Panc1 (cell line): ENCODE measurements at places on chromosomes 7 and 10.

DNA sequence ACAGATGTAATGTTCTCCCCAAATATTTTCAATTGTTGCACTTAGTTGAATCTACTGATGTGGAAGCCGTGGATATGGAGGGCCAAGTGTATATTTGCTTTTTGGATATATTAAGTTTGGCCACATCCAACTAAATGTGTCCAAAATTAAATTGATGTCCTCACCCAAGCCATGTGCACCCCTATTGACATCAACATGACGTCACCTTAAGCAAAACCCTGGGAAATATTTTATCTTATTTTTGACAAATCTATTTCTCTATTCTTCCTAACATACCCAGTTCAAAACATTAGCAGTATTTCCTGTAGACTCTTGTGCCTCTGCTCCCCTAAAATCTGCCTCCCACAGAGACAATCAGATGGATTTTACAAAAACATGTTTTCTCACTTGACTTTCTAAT is 652.5 kb downstream of the PCDH15 start:
- no peak for DNase-seq

GRCh38 chr7:82375713-82376112 is 67.9 kb downstream of the CACNA2D1 start:
- DNase-seq = no peak

DNA sequence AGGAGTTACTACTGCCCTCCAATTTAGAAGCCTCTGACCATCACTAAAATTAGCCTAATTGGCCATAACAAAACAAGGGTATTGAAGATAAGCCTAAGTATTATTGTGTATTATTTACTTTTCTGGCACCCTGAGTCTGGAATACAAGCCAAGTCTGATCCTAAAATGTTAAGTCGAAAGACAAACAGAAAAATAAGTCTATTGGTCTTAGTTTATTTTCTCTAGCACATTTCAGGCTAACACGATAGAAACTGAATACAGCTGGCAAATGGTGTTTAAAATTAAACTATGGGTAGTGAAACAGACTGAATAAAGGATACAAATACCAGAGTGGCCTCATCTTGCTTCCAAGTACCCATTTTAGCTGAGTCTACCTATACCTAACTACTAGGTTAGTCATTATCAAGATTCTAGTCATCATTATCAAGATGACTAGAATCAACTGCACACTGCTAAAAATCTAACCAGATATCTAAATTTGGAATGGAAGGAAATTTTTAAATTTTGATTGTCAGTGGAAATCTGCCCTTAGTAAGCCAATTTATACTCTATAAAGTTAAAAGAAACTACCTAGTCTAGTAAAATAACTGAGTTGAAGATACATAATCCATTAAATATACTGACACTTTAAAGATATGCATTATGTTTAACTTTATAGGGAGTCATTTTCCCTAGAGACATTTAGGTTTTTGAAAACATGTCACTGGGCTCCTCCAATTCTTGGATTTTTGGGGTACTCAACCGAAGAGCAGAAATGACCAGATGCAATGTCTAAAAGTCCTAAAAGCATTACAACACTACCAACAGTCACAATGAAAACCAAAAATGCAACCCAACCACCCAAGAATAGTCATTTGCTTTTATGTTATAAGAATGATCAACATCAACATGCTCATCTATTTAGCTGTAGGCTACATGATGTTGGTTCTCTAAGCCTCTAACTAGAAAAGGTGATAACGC is 80.9 kb downstream of the NT5C2 start:
- no peak for DNase-seq

GRCh38 chr10:61701055-61701705 is 38.5 kb downstream of the CABCOCO1 start:
- DNase-seq = no peak

GRCh38 chr7:13563257-13563656 is 426.2 kb downstream of the ETV1 start:
- no peak for DNase-seq

- DNase-seq = no peak
Observed at GRCh38 chr7:28474282-28474638, 61.9 kb downstream of the CREB5 start.

GRCh38 chr10:88178758-88179157 is 315.3 kb downstream of the PTEN start:
- no peak for DNase-seq

DNA sequence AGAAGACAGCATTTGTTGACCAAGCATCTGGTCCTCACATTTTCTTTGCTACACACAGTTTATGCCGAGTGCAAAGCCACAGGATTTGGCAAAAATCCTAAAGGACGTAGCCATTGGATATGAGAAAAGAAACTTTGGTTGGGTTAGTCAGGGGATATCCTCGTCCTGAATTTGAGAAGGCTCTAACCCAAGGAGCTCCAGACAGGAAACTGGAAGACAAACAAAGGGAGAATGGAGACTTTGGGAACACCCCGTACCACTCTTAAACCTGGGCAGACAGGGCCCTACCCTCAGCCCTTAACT is 146.6 kb upstream of the FRMD4A start:
- no peak for DNase-seq
